ENCODE measurements at places on chromosomes 13 and 19.

GRCh38 chr19:50712833-50713232 is 6.8 kb downstream of the SHANK1 start:
- no peak for DNase-seq

DNA sequence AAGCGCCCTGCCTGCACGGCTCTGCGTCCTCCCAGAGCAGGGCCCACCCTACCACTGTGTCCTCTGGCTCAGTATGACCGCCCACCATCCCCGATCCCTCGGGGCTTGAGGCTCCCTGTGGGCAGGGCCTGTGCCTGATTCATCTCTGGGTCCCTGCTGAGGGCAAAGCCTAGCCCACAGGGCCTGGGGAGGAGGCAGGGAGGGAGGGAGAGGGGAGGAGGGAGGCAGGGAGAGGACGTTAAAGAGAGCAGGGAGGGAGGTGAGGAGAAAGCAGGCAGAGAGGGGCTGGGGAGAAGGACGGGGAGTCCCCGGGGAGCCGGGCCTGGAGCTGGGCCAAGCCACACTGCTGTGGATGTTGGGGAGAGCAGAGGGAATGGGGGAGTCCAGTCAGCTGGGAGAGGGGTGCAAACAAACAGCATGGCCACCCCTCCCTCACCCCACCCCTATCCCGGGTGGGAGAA is 4.0 kb upstream of the ERFL start:
- no peak for DNase-seq

- no peak for DNase-seq
Observed at GRCh38 chr19:29367791-29368222, 154.9 kb upstream of the UQCRFS1 start.

DNA sequence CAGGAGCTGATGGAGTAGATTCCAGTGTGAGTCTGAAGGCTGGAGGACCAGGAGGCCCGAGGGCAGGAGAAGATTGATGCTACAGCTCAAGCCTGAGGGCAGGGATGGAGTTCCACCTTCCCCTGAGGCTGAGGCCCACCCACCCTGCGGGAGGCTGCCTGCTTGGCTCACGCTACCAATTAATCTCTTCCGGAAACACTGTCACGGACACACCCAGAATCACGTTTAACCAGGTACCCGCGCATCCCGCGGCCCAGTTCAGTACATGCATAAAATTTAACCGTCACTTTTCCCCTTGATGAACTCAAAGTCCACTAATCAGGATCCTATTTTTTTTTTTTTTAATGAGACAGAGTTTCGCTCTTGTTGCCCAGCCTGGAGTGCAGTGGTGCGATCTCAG is 5.2 kb upstream of the ZNF628 start:
- no peak for DNase-seq

DNA sequence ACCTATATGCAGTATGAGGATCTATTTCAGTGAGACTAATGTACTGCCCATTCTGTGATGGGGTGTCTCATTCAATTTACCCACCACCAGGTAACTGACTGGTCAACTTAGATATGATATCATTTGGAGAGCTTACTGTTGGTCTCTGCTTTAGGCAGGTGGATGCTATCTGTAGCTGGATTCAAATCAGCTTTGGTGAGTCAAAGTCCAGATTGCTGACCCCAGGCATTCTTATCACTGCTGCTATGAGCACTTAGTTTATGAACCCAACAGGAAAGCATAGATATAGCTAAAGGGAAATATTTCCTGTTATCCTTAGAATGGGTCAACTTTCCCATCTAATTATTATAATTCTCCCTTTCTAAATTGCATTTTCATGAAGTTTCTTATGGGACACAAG is 1295.2 kb upstream of the SPRY2 start:
- DNase-seq = no peak

GRCh38 chr19:14411161-14411937 is 7.8 kb downstream of the DDX39A start:
- no peak for DNase-seq

DNA sequence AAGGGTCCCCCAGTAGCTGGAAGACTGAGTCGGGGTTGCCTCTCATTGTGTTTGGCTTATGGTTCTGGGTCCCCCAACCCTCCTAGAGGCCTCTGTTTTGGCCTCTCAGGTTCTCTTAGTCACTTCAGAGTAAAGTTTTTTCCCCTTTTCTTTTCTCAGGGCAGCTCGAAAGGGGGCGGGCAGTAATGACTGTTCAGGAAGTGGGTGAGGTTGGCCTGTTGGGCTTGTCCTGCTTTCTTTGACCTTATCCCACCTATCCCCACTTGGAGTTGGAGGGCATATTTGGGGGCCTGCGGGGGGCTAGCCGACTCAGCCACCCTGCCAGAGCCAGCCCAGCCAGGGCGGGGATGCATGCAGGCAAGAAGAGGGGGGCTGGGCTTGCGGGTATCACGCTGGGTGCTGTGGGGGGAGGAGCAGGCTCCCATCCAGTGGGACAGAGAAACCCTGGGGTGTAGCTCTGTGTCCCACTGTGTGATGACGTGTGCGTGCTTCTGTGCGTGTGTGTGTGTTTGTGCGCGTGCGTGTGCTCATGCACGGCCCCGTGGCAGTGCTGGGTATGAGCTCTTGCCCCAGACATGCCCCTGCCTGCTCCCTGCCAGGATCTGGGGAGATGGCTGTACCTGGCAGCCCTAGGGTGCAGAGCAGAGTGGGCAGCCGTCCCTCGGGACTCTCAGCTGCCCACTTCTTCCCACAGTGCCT is 1.4 kb downstream of the CIC start:
- DNase-seq = peak; percentile 58

DNA sequence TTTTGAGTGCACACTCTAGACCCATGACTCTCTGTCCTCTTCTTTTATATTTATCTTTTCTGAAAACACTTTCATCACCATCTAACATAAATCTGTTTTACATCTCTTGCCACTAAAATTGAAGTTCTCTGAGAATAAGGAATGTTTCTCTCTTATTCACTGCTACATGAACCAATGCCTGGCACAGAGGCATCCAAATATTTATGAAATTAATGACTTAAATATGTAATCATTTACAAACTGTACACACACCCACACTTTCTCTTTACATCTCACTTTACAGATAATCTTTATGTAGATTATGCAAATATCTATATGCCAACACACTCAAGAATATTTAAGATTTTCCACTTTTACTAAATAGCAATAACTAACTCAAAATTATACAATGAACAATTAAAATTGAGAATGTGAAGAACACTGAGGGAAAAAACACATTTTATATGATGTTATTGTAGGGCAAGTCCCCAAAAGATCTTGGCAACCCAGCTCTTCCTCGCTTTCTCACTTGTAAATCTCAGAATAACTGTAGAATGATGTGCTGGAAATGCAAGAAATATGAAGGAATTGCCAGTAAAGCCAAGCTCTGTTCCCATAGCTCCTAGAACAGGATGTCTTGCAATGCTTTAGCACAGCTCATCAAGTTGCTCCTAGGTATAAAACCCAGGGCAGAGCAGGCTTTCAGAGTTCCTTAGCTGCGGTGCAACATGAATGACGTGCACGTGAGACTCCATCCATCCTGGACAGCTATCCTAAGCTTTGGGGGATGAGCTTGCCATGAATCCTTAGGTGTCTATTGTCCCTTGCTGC is 50.7 kb downstream of the UGGT2 start:
- DNase-seq = no peak

DNA sequence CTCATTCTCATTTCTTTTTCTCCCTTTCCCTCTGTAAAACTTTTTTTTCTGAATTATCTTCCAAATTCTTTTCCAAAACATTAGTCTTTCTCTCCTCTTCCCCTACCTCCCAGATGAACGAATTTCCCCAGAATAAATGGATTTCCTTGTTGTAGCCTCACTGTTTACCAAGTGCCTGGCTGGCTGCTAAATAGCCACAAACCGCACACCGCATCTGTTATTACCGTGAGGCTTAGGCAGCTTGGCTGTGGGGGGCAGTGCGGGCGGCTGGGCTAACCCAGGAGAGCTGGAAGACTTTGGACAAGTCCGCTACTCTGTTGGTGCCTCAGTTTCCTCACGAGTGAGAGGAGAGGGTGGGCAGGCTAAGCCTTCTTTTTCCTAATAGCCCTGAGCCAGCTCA is 10.7 kb downstream of the IL17D start:
- DNase-seq = no peak

- no peak for DNase-seq
Observed at GRCh38 chr19:35249848-35250711, 1.3 kb downstream of the LSR start.

- DNase-seq = no peak
Observed at GRCh38 chr13:23655321-23655720, 85.1 kb downstream of the TNFRSF19 start.

DNA sequence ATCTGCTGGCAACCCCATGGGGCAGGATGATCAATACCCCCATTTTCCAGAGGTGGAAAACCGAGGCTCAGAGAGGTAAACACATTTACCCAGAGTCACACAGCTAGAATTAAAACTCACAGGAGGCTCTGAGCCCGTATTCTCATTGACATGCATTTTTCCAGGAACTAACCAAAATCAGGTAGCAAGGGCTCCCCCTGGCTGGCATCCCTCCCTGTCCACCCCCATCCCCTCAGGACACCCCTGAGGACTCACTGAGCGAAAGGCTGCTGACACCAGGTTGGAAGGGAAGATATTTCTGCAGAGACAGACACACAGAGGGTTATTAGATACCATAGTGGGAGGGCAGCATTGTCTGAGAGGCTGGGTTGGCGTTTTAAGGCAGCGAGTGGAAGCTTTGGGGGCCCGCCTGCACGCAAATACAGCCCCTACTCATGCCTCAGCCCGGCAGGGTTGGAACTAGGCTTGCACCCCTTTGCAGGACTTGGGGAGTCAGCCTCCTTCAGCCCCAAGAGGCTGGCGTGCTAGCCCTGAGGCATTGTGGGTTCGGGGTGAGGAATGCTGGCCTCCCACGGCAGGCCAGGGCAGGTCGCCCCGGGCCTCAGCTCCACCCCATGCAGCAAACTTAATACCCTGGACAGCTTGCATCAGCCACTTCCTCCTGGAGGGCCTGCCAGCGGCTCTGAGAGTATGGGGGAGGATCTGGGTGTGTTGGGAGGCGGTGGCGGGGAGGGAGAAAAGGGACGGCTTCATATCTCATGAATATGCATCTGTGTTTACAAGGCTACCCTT is 3.9 kb downstream of the SLC1A5 start:
- peak; percentile 57 for DNase-seq

DNA sequence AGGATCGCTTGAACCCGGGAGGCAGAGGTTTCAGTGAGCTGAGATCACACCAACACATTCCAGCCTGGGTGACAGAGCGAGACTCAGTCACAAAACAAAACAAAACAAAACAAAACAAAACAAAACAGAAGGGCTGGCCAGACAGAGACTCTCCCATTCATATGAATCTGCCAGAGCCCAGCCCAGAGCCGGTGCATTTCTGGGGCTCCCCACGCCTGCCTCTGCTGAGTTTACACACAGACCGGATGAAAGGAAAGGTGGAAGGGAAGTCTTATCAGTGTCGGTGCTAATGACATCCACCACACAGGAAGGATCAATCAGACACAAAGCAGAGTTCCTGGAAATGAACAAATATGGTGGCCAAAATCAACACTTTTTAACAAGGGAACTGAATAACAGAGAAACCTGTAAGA is 6.8 kb downstream of the TRAPPC6A start:
- no peak for DNase-seq

- no peak for DNase-seq
Observed at GRCh38 chr19:3543150-3544057, 4.4 kb downstream of the TEKTIP1 start.

DNA sequence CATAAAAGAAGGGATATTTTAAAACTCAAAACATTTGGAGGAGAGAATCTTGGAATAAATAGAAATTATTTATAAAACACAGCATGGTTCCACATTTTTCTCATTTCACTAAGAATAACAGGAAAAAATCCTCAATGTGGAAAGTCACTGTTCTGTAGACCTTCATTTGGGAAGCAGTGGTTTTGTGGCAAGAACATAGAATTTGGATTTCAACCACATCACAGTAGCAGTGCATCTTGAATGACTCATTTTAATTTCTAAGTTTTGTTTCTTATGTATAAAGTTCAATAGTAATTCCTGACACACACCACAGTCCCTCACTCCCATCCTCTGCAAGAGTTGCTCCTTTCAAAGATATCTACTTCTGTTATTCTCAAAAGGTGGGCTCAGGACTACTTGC is 264.0 kb downstream of the ENOX1 start:
- DNase-seq = no peak

DNA sequence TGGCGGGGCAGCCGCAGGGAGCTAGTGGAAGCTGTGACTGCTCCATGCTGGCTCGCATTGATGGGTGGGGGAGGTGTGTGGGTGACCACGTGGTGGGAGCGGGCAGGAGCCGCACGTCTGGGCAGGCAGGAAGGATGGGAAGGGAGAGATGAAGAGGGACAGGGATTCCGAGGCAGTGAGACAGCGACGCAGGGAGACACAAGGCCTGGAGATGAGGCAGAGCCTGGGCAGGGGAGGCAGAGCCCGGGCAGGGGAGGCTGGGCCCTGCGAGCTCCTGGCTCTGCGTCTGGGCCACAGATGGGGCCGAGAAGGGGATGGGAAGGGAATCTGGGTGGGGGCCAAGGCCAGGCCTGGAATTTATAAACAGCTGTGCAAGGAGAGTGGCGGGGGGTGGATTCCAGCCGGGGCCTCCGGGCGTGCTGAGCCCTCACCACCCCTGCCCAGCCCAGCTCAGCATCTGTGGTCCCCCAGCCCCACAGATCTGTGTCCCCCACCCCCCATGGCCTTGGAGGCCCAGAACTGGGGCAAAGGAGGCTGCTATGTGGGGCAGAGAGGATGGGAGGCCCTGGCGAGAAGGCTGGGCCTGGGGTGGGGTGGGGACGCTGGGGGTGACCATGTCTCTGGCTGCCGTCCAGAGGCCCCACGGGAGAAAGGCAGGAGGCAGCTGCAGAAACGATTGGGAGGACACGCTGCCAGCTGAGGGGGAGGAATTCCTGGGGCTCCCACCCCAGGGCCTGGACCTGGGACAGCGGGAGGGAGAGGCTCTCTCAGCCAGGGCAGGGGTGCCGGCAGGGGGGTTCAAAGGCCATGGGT is 6.0 kb downstream of the EHD2 start:
- DNase-seq = no peak
